CD4-positive, CD25-positive, alpha-beta regulatory T cell (primary cell): ENCODE measurements at places on chromosomes 7 and 10.

- no peak for DNase-seq
Observed at GRCh38 chr7:103130901-103131624, 17.8 kb downstream of the NAPEPLD start.

DNA sequence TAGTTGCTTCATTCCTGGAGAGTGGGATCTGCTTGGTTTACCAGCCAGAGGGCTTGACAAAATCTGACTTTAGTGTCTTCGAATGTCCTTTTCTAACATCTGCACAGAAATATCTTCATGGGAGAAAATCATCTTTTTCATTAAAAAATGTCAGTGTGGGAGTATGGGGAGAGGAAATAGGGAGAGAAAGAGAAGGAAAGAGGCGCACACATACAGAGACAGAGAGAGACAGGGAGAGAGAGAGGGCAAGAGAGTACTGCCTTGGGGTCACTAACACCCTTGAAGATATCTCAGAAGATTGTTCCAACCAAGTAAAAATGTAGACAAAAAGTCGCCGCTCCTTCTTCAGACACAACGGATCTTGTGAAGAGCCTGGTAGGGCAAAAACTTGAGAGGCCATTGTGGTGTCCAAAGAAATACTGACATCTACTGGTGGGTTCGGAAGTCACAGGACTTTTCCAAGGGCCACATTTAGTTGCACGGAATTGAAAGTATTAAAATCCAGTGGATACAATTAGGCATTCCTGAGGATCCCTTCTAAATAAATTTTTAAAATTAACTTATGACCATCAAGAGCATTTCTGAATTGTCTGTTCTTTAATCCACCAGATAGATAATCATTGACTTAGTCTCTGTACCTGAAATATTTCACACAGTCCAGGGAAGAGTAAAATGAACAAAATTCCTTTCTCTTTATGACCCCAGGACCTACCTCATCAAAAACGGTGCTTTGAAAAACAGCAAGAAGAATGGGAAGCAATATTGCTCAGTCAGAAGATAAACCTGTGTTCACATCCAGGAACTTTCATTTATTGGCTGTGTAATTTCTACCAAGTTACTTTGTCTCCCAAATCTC is 29.7 kb downstream of the VIM start:
- DNase-seq: peak; percentile 29

DNA sequence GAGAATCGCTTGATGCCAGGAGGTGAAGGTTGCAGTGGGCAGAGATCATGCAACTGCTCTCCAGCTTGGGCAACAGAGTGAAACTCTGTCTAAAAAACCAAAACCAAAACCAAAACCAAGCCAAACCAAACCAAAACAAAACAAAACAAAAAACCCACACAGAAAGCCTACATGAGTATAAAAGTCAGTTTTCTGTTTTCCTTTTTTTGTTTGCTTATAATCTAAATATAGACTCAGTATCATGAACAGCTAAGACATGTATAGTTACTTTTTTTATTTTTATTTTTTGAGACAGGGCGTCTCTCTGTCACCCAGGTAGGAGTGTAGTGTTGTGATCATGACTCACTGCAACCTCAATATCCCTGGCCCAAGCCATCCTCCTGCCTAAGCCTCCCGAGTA is 16.8 kb upstream of the MTPN start:
- DNase-seq: no peak

DNA sequence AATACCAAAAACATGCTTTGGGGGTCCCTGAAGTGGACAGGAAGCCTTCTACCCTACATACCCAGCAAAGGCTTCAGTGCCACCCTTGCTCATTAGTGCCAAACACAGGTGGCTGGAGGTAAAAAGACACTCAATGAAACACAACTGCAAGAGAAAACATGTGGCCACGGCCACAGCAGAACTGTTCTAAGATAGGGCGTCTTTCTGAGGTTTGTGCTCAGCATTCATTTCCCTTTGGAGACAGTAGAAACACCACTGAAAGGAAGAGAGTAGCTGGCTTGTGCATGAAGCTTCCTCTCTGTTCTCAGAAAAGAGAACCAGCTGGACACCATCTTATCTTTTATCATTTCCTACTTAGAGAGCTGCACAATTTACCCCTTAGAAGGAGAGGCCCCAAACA is 143.0 kb downstream of the PLXNA4 start:
- no peak for DNase-seq

DNA sequence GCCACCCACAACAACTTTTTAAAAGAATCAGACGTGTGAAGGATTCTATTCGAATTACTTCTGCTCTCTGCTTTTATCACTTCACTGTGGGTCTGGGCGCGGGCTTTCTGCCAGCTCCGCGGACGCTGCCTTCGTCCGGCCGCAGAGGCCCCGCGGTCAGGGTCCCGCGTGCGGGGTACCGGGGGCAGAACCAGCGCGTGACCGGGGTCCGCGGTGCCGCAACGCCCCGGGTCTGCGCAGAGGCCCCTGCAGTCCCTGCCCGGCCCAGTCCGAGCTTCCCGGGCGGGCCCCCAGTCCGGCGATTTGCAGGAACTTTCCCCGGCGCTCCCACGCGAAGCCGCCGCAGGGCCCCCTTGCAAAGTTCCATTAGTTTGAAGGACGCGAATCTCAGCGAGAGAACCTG is 461 bp upstream of the HTRA1 start:
- no peak for DNase-seq

DNA sequence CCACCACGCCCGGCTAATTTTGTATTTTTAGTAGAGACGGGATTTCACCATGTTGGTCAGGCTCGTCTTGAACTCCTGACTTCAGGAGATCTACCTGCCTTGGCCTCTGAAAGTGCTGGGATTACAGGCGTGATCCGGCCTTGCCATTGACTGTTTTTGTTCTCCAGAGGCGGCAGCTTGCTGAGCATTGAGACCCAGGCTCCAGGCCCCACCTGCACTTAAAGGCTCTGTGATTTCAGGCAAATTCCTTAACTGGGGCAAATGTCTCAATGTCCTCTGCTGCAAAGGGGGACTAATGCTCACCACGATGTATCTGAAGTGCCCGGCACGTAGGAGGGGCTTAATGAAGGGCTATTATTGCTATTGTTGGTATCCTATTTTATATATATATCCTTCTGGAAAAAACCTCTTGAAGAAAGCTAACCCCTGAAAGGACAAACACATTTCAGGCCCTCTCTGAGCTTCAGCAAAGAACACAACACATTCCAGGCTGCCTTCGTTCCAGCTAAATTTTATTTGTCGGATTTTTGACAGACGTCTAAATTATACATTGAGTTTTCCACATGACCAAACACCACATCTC is 29.0 kb downstream of the TRIM8 start:
- DNase-seq: no peak

DNA sequence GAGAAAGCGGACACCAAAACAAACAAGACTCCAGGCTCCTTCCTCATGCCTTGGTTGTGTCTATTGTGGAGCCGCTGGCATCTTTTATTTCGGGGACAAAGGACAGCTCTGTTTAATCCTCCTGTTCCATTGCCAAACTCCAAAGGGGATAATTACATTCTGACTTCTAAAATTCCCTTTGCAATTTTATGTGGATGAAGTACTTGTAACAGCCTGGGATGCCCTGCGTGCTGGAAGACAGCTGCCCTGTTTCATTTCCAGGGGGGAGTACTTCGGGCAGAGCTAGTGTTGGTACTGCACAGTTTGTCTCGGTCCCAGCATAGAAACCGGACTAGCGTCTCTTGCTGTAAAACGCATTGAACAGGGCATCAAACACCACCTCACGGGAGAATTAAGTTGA is 90.9 kb downstream of the BAMBI start:
- DNase-seq: no peak

DNA sequence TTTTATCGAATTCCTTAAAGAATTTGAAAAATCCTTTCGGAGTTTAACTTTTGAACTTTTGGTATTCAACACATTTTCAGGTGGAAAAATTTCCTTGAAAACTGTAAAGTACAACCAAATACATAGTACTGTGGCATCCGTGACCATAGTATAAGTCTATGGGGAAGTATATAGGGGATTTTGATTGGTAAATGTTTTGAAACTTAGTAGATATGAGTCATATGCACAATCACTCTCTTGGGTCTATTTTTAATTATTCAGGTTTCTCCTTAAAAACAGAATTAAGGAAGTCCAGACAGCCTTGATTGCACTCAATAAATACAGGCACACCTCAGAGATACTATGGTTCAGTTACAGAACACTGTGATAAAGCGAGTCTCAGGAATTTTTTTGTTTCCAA is 64.2 kb downstream of the AVL9 start:
- DNase-seq: no peak

DNA sequence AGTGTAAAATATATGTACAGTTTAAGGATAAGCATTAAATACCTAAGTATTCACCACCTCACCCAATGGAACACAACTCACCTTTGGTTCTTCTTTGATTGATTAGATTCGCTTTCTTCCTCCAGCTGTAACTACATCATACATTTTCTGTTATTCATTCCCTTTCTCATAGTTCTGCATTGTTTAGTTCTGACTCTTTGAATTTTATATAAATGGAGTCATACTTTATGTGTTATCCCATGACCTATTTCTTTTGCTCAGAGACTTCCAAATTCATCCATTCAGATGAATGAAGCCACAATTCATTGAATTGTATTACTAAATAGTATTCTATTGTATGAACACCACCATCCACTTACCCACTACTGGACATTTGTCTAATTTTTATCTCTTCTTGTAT is 12.3 kb downstream of the THNSL1 start:
- no peak for DNase-seq
